ENCODE measurements at places on chromosomes 5 and 9. TPM values are rescaled to one million over a fixed set of nuclear protein-coding genes. Genes with fewer than 3 reads are reported as not detected.

DNA sequence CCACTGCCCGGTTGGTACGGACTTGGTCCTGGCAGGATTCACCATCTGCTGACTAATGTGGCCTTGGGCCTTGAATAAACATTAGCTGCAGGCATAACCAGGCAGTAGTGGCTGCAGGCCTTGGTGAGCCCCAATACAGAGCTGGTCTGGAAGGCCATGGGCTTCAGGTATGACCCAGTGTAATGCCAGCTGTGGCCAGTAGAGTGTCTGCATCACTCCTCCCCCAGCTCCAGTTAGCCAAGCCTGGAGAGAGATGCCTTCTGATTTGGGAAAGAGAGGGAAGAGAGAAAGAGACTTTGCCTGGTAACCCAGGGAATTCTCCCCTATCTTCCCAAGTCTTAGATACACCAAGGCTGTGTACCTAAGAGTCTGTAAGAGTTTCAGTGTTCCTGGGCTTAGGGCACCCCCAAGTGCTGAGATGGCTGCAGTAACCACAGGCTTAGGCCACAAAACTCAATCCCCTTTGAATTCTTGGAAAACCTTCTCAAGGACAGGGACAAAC lies 5.6 kb upstream of the C5 start:
- no peak for DNase-seq

- DNase-seq, result no peak
Observed at GRCh38 chr5:85990998-85991397, 626.7 kb upstream of the COX7C start.

DNA sequence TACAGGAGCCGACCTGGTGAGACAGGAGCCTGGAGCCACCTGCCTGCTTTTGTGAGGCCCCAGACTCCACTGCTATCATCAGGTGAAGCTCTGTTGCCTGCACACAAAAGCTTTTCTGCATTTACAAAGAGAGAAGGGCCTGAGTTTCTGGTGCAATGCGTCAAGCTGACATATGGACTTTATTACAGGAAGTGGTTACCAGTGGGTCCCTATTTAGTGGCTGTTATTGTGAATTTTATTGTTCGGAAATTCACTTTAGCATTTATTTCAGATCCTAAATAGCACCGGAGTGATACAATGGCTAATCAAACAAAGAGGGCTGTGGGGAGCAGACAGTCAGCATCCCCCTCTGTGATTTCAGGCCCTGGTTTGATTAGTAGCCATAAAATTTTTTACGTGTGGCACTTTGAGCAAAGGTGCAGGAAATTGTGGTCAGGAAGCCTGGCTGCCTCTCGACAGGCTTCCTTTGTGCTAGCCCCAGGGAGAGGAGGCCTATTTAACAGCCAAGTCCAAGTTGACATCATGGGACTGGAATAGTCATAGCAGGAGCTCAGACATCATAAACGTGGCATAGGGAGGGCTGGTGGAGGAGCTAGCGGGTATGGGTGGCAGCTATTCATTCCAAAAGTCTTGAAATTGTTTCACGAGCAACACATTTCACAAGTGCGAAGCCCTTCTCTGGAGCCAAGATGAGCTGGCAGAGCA lies 8.4 kb downstream of the TGFBI start:
- no peak for DNase-seq

- DNase-seq, result no peak
Observed at GRCh38 chr5:57795203-57795602, 312.6 kb upstream of the ACTBL2 start.

DNA sequence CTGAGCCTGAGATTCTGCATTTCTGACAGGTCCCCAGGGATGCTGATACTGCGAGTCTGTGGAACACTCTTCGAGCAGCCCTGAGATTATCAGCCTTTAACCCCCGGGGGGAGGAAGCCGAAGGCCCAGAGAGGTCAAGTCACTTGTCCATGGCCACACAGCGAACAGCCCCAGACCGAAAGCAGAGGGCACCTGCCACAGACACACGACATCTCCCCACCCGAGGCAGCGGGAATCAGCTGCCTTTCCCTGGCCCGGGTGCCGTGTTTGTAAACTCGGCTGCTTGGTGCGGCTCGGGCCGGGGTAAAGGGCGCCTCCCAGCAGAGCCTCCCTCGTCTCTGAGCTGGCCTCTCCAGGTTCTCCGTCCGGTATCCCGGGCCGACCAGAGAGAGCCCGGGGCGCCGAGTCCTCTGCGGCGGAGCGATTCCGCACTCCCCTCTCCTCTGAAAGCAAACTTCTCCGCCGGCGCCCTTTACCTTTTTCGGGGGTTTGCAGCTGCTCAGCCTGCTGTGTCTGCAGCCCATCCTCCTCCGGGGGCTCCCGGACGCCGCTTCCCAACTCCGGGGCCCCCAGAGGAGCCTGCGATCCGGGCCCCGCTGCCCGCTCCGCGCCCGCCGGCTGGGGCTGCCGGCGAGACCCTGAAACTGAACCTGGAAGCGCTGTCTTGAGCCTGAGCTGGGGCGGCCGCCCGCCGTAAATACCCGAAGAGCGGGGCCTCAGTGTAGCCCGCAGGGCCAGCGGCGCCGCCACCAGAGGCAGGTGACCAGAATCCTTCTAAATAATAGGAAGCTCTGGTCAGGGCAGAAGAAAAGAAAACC lies at the start of gene CCDC69:
Gene CCDC69 (minus strand): TSS at position 646 of the 818 bp plus-strand sequence. CDS start 122 bp downstream, at position 524.
- peak; percentile 54 for DNase-seq

DNA sequence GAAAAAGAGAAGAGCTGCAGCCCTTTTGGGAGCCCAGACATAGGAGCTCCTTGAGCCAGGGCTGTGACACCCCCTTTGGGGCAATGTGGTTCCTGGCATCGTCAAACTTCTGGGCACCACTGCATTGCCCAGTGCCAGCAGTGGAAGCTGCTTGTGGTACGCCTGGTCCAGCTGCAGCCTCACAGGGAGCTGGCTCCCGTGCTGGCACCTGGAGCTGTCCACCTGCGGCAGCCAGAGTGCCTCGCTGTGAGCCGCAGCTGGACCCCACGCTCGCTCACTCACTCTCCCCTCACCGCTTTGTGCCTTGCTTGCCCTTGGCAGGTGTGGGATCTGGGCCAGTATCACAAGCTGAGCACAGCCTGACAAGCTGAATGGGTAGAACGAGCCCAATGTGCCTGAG lies 1150.8 kb upstream of the CDH6 start:
- no peak for DNase-seq

DNA sequence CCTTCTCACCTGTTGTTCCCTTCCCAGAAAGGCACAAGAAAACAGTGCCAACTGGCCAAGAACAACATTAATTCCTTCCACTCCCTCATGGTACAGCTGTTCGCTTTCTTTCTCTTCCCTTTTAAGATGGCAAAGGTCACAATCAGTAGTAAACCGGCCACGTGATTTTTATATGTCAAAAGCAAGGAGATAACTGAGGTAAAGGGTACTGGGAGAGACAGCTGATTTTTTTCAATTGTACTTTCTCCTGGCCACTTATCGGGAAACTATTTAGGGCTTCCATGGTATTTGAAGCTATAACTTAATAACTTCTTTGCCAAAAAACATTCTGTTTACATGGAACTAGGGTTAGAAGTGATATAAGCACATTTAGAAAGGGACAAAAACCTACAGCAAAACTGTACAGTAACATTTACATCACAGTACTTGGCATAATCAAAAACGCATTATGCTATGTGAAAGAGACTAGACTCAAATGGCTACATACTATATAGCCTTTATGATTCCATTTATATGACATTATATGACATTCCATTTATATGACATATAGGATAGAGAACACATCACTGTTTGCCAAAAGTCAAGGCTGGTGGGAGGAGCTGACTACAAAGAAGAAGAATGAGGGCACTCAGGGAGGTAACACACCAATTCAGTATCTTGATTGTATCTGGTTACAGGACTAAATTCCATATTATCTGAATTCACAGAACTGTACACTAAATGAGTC lies 24.8 kb downstream of the PLPP1 start:
- DNase-seq, result no peak

- DNase-seq, result no peak
Observed at GRCh38 chr9:135240871-135241311, 153.4 kb downstream of the OLFM1 start.

DNA sequence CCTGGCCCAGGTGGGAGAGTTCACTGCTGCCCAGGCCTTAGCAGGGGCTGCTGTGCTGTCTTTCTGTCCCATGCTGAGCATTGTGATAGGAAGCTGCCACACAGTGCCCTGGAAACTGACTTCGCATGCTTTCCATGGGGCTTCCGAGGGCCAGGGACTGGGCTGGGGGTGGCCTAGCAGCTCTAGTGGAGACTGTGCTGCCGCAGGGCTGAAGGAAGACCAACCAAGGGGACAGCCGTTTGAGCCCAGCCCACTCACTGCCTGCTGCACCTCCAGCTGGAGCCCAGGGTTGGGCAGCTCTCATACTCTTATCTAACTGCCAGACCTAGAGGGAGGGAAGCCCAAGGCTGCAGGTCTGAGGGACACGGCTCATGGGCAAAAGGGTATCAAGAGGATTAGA lies 79.2 kb downstream of the RGS3 start:
- no peak for DNase-seq

DNA sequence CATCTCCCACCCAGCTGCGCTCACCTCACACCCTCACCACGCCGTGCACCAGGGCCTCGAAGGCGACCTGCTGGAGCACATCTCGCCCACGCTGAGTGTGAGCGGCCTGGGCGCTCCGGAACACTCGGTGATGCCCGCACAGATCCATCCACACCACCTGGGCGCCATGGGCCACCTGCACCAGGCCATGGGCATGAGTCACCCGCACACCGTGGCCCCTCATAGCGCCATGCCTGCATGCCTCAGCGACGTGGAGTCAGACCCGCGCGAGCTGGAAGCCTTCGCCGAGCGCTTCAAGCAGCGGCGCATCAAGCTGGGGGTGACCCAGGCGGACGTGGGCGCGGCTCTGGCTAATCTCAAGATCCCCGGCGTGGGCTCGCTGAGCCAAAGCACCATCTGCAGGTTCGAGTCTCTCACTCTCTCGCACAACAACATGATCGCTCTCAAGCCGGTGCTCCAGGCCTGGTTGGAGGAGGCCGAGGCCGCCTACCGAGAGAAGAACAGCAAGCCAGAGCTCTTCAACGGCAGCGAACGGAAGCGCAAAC lies 1.1 kb downstream of the POU4F3 start:
- DNase-seq, result no peak

DNA sequence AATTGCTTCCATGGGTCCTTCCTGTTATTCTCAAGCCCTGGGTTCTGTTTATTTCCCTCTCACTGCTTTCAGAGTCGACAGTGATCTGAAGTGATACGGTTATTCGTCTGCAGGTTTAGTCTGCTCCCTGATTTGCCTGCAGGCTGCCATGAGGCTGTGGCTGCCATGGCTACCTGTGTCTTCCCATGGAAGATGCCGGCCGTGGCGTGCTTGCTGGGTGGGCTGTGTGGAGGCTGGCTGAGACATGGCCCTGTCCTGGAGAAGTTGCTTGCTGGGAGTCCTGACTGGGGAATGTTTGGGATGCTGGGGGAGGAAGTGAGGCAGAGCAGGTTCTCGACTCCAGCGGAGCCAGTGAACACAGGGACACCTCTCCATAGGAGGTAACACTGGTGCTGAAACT lies 104.1 kb upstream of the TBC1D2 start:
- no peak for DNase-seq

GRCh38 chr5:133995883-133996563 lies 8.8 kb downstream of the VDAC1 start:
- DNase-seq, result no peak

DNA sequence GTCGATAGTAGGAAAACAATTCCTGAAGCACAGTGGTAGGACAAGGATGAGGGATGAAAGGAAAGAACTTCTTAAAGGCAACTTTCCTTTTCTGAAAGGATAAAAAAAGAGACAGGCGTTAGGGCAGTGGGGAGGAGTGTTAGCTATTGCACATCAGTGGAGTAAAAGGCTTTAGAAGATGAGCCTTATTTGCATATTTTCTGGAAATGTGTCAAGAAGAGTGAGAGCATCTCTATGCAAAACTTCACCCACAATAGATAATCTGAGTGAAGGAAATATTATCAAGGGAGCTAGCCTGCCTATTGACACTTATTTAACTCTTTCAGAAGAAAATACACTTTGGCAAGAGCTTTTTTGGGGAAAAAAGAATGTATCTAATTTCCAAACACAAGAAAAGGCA lies 151.6 kb downstream of the MACIR start:
- DNase-seq, result no peak

GRCh38 chr5:62284946-62285891 lies 20.8 kb upstream of the KIF2A start:
- DNase-seq, result no peak

GRCh38 chr9:92057226-92057625 lies 58.0 kb downstream of the SPTLC1 start:
- no peak for DNase-seq

- DNase-seq, result no peak
Observed at GRCh38 chr9:99231711-99232110, 9.6 kb downstream of the SEC61B start.

GRCh38 chr9:122477346-122477745 lies 380 bp downstream of the OR1J1 start:
- no peak for DNase-seq

- peak; percentile 38 for DNase-seq
Observed at GRCh38 chr9:126412905-126413304, 86.3 kb downstream of the MVB12B start.

The NPM1 gene
- polyA plus RNA-seq, result 191 TPM

The LRRC26 gene
- not detected for polyA plus RNA-seq

The LHX6 gene
- polyA plus RNA-seq, result not detected

The ADCY2 gene
- polyA plus RNA-seq, result not detected

The IL9 gene
- not detected for polyA plus RNA-seq

All from CD14-positive monocyte (primary cell).